Forelimb muscle (tissue), 1 donor: ENCODE measurements at places on chromosomes 13 and 19. TPM values are rescaled to one million over a fixed set of nuclear protein-coding genes. Genes with fewer than 3 reads are reported as not detected.
A peak's percentile ranks its signal among the peaks of the same experiment; 100 is the strongest.

DNA sequence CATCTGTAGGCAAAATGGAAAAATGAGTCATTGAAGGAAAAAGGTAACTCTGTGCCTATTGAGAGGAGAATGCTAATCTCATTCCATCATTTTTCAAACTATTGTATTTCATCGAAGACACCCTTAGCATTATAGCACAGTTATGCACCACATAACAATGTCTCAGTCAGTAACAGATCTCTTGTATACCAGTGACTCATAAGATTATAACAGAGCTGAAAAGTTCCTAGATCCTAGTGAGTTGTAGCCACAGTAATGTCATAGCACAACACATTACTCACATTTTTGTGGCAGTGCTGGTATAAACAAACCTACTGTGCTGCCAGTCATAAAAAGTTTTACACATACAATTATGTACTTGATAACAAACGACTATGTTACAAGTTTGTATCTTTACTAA is 1077.6 kb downstream of the DIAPH3 start:
- DNase-seq, result no peak

Gene MED4
- 52.3 TPM for polyA plus RNA-seq

Gene MAG
- polyA plus RNA-seq, result 0.33 TPM

DNA sequence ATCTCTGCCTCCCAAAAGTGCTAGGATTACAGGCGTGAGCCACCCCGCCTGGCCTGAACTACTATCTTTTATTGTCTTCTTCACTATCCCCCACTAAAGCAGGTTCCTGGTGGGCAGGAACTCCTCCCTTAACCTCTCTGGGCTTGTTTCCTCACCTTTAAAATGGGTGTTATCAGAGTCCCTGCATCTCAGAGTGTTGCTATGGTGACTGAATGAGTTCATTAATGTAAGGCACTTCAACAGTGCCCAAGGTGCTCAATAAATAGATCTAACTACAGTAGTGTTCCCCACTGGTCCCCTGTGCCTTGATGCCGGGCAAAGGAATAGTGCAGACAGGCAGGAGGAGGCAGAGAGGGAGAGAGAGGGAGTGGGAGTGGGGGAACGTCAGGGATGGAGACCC is 20.5 kb downstream of the CCDC97 start:
- no peak for DNase-seq

DNA sequence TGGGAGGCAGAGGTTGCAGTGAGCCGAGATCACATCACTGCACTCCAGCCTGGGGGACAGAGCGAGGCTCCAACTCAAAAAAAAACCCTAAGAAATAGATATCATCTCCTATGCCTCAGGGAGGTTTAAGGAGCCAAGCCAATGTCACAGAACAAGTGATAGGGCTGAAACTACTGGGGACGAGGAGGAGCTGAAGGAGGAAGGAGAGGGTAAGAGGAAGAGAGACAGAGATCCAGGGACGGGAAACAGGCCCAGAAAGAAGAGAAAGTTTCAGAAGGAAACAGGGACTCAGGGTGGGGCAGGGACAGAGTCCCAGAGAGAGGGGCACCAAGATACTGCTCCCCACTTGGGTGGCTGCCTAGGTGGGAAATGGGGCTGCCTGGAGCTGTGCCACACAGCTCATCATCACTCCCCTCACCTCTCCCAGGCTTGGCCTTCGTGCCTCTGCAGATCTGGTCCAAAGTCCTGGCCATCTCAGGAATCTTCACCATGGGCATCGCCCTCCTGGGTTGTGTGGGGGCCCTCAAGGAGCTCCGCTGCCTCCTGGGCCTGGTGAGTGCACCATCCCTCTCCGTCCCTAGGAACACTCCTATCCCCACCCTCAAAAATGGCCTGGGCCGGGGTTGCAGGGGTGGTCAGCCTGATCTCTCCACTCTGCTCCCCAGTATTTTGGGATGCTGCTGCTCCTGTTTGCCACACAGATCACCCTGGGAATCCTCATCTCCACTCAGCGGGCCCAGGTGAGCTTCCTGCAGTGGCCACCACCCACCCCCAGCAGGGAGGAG is 1.5 kb downstream of the CD37 start:
- no peak for DNase-seq

DNA sequence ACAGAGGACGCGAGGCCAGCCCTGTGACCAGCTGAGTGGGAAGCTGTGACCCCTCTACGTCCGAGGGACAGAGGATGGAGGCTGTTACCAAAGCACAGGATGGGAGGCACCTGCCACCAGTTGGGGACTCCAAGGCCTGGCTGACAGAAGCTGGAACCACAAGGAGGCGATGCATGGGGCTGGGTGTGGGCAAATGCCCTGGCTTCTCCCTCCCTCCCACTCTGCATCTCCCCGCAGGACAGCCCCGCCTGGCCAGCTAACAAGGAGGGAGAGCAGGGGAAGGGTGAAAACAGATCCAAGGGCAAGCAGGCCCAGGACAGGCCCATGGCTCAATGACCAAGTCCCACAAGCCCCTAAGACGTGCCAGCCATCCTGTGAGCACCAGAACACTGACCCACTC is 28.6 kb downstream of the AKT2 start:
- no peak for DNase-seq

DNA sequence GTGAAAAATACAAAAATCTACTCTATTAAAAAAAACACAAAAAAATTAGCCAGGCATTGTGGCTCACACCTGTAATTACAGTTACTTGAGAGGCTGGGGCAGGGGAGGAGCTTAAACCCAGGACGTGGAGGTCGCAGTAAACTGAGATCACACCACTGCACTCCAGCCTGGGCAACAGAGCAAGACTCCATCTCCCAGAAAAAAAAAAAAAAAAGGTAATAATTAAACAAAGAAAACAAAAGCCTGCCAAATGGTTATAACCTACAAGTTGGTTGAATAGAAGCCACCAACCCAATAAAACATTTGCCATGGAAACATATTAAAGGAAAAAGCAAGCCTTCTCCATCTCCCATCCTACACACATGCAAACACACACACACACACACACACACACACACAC is 255.2 kb downstream of the ITGBL1 start:
- DNase-seq, result no peak

Gene ANKRD10
- 266 TPM for polyA plus RNA-seq

Gene EMP3
- 143 TPM for polyA plus RNA-seq

DNA sequence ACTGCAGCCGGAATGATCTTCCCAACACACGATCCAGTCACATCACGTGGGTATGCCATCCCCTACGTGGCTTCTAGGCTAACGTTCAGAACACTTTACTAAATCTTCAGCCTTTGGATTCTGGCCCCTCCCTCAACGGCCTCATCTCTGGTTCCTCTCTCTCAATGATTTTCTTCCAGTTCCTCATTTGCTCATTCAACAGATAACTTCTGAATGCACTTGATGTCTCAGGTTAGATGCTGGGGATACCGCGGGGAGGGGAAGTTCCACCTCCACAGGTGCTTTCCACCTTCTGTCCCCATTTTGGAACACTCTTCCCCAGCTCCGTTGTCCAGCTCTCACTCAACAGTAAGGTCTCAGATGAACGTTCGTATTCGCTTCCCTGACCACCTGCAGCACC is 66.1 kb downstream of the ATP7B start:
- no peak for DNase-seq

Gene CCDC169
- 2.6 TPM for polyA plus RNA-seq

Gene HIPK4
- 2.5 TPM for polyA plus RNA-seq

Gene TMEM238
- polyA plus RNA-seq, result 0.23 TPM

GRCh38 chr19:44539236-44539826 is 9.9 kb upstream of the CEACAM20 start:
- DNase-seq, result no peak

Gene ZNF784
- 10.0 TPM for polyA plus RNA-seq

Gene IGFL1
- polyA plus RNA-seq, result not detected

DNA sequence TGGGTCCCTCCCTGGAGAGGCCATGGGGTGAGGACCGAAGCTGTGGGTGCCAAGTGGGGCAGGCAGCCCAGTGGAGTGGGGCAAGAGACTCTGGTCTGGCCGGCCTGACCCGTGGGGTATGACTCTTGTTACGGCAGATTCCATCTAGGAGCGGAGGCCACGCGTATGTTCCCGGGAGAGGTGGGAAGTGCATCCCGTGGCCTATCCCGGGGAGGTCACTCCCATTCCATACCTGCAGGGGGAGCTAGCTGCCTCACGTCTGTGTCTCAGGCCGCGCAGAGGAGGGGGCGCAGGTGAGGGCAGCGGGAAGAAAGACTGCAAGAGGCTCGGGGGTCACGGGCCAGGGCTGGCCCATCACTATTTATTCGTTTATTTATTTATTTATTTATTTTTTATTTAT is 4.9 kb downstream of the CSNK1G2 start:
- DNase-seq, result no peak

DNA sequence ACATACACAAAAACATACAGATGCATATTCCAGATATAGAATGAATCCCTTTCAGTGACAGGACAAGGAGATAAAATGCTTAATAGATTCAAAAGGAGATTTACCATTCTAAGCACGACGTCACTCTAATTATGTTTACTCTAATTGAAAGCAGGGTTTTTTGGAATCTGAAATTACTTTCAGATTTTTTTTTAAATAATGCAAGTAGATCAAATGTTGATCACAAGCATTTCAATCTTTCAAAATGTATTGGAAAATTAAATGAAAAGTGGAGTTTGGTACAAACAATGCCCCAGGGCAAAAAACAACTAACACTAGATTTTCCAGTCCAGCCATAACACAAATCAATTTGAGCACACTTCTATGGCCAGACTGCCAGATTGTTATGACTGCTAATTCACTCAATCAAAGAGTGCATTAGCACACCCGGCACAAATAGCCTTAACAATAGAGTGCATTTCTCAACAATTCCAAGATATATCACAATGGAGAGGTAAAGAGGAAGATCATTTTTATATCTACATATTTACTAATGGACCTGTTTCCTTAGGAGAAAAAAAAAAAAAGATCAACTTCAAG is 4.3 kb upstream of the DACH1 start:
- DNase-seq, result no peak

DNA sequence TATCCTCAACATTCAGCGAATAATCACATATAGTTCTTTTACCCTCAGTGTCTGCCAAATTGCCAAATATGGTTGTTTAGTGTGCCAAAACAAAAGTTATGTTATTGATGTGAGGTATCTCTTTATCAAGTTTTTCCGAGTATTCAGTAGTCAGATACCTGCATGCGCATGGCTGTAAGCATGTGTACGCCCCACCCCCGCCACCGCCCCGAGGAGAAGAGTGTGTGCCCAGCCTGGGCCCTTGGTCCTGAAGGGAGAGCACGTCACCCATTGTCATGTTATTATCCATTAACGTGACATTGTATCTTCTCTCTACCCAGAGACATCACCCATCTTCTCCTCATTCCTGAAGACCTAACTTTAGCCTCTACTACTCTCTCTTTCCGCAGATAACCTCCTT is 147.0 kb downstream of the SHISA2 start:
- DNase-seq, result no peak

DNA sequence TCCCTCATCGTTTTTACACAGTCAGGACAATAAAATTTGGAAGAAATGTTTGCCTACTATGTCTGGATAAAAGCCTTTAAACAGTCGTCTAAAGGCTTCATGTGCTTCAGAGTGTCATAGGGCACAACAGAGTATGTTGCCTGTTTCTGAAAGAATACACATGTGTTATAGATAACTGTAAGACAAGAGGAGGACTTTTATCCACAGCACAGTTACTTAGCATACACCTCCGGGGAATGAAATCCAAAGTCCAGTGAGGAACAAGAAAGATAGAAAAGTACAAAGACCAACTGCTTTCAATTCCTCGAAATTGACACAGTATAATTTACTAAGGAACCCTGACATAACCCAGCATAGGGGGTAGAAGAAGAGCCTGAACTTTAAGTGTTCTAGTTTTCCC is 835.6 kb downstream of the PCDH17 start:
- DNase-seq, result no peak

DNA sequence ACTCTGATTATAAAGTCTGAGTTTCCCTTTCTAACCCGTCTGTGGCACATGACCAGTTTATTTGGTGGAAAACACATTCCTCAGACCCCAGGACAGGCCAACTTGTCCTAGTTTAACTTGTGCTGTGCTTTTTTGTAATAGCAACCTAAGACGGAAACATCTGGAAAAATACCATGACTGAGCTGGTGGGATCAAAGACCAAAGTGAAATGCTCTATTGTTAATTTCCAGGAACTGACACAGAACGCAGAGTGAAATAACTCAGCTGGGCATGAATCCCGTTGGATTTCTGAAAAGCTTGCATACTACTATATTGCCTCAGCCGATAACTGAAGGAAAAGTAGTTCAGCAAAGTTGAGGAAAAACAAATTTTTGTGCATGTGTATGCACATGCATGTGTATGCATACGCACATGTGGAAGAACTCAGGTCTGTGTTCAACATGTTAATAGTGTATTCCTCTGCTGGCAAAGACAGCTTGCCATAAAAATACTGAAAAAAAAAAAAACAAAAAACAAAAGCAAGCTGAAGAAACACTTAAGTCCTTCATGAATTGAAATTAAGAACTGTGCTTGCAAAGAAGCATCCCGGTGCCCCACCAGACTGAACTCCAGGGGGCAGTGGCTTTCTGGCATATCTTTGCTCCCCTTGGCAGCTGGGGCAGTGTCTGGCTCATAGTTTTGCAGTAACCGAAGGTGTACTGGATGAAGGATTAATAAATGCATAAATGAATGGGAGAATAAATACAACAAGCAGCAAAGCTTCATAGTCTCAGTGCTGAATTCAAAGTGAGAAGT is 187.8 kb downstream of the LHFPL6 start:
- peak; percentile 62 for DNase-seq

DNA sequence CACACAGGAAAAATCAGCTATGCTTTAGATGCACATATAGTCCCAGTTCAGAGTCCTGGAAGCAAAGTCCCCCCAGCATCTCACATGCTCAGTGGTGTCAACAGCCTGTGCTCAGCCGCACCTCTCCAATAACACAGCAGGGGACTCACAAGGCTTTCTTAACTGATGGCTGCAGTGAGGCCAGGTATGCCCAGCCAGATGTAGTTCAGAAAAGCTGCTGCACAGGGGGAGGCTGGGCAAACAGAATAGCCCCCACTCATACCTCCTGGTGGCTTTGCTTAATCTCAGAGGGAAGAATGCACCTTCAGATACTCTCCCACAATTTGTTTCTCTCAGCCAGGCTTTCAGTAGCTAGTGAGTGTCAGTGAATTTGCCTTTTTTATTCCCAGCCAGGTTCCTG is 33.4 kb downstream of the FAM124A start:
- no peak for DNase-seq

DNA sequence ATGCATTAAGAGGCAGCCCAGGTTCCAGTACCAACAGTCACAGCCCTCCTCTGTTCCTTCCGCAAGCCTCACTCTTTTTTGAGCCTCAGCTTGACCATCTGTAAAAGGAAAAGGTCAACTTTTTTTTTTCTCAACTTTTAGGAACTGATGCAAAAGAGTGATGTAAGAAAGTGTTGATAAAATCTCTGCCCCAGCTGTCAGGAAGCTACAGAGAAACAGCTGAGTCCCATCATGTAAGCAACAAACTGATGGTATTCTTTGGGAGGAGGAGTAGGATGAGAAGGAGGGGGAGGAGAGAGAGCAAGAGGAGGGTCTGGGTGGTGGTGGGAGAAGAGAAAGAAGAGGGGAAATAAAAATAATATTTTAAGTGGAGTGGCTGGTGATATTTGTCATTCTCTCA is 233.9 kb upstream of the TSHZ3 start:
- no peak for DNase-seq

GRCh38 chr19:46761418-46761831 is 15.2 kb upstream of the STRN4 start:
- no peak for DNase-seq
